ENCODE measurements at places on chromosomes 6 and 20.
A peak's percentile ranks its signal among the peaks of the same experiment; 100 is the strongest.

DNA sequence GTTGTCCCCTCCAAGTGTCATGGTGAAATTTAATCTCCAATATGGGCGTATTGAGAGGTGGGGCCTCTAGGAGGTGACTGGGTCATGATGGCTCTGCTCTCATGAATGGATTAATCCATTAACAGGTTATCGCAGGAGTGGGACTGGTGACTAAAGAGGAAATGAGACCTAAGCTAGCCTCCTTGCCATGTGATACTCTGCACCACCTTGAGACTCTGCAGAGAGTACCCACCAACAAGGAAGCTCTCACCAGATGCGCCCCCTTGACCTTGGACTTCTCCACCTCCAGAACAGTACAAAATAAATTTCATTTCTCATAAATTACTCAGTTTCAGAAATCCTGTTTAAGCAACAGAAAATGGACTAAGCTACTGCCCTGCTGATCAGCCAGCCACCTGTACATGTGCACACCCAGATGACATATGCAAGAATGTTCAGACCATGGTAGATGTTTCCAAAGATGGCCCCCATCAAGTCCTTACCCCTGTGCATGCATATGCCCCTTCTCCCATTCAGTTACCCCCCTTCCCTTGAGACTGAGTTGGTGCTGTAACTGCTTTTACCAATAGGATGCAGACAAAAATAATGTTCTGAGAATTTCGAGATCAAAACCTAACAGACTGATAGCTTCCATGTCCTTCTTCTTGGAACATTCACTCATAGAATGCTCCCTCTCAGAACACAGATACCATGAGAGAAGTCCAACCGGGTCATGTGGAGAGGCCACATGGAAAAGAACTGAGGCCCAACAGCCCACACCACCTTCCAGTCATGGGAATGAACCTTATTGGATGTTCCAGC, 28.4 kb downstream of the MAP3K5 start:
- DNase-seq, result no peak

DNA sequence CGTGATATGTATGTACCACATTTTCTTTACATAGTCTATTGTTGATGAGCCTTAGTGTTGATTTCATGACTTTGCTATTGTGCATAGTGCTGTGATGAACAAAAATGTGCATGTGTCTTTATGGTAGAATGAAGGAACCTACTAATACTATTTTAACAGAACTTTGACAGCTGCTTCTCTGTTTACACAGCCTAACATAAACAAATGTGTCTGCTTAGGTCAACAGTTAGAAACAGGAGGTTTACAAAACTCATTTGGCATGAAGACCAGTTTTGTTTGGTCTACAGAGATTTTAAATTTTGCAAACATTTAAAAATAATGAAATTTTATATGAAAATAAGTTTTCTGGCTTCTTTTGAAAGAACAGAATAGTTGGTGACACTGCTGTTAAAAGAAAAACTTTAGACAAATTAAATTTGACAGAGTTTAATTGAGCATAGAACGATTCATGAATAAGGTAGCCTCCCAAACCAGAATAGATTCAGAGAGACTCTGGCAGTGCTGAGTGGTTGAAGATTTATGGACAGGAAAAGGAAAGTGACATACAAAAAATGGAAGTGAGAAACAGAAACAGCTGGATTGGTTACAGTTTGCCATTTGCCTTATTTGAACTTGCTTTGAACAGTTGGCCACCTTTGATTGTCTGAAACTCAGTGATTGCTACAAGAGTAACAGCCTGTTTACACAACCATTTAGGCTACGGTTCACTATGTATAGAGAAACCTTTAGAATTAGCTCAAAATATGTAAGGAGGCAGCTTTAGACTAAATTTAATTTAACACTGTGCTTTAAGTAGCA, 715.8 kb upstream of the HS3ST5 start:
- peak; percentile 4 for DNase-seq

DNA sequence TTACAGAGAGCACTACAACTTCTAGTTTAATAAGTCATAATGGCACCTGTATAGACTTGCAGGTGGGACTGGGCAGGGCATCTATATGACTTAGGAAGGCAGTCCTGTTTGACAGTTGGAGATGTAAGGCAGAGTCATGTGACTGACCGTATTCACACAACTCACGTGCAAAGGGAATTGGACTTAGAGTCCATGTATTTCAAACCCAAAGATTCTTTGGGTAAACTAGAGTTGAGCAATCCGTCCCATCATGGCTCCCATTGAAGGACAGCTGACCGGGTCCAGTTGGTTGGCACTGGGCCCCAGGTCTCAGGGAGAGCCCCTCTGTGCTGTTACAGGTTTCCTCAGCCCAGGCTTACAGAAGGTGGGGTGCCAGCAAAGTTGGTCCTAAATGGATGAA, 121.9 kb downstream of the ARID1B start:
- no peak for DNase-seq

GRCh38 chr6:15317934-15318902, 72.3 kb downstream of the JARID2 start:
- DNase-seq, result no peak

DNA sequence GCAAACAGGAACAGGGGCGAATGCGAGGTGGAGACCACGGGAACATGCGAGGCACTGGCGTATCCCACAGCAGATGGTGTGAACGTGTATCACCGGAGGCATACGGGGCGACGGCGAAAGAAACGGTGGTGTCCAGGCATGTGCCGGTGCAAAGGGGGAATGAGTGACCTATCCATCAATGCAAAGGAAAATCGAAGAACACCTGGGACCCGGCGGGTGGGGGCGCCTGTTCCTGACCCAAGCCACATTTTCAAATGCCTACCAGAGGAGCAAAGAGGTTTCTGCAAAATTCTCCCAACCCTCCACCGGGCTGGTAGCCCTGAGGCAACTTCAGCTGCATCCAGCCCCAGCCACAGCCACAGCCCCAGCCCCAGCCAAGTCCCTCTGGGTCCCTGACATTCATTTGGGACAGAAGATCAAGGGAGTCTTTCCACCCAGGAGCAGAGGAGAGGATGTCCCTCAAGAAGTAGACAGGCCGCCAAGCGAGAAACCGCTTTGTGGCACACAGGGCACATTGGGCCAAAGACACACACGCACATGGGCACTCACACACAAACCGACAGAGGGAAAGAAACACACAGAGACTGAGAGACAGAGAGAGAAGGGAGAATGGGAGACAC, 164.0 kb upstream of the ZNF337 start:
- no peak for DNase-seq

GRCh38 chr6:30571762-30572082, 480 bp downstream of the ABCF1 start:
- DNase-seq, result no peak

- peak; percentile 85 for DNase-seq
These were observed 1.6 kb downstream of the SAMD10 start for GRCh38 chr20:63977739-63978276.

DNA sequence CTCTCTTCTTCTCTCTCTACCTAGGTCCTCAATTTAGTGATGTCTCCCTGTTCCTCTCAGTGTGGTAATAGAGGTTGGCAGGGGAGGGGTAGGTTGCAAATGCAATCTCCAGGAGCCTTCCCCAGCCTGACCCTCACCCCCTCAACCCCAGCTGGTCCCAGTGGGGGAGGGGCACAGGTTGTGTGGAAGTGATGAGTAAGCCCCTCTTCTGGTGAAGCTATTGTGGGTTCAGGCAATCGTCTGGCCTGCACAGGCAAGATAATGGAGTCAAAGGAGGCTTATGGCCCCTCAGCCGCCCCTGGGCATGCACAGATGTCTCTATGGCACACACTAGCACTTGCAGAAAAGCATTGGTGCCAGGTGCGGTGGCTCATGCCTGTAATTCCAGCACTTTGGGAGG, 10.8 kb upstream of the ADA start:
- peak; percentile 85 for DNase-seq

DNA sequence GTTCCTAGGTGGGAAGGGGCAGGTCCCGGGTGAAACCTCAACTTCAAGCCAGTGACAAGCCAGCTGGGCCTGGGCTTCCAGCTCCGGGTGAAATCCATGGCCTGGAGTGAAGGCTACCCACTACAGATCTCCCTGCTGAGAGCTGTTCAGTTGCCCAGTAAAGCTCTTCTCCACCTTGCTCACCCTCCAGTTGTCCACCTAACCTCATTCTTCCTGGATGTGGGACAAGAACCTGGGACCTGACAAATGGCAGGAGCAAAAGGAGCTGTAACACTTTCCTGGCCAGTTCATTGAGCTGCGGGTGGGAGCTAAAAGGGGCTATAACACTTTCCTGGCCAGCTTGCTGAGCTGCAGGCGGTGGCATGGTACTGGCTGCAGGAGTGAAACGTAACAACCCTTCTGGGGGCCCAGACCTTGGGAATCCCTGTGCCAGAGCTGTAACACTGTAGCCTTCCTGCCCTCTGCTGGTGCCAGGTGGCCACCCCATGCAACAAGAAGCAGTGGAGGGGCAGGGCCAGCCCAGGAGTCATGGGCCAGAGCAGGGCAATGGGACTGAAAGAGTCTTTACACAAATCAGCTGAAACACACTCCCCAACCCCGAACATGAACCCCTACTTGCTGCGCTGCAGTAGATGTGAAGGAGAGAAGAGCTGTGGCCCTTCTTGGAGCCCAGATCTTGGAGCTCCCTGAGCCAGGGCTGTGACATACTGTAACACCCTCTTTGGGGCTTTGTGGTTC, 3.6 kb upstream of the HINT3 start:
- peak; percentile 83 for DNase-seq

DNA sequence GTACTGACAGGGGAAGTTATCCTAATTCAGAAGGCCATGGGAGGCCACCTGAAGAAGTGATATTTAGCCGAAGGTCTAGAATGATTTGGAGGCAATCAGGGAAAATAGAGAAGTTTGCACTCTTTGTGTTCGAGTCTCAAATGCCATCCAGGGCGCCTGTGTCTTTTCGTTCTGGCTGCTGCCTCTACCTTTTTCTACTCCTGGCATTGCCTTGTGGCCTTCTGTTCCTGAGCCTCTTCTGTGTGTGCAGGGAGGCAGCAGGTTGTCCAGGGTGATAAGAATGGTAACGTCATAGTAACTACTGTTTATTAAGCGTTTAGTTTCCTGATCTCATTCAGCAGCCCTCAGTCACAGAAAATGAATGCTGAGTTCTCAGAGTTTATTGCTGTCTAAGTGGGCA, 252.1 kb downstream of the FARS2 start:
- DNase-seq, result peak; percentile 74

DNA sequence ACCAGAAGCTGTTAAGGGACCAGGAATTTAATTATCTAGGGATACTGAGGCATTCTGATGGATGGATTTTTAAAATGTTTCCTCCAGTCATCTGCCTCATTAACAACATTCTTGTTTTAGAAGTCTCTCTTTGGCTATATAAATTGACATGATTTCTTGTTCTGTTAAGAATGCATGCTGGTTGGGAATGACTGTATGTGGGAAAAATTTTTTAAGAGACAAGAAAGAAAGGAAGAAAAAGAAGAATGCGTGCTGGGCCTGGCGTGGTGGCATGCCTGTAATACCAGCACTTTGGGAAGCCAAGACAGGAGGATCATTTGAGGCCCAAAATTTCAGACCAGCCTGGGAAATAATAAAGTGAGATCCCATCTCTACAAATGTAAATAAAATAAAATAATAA, 203.6 kb downstream of the GJA1 start:
- DNase-seq, result no peak

Data from hematopoietic multipotent progenitor cell treated with erythropoietin and hydrocortisone succinate and interleukin-3 and kit ligand, for 4 days (in vitro differentiated cells).